ENCODE measurements at places on chromosomes 2 and 18.

DNA sequence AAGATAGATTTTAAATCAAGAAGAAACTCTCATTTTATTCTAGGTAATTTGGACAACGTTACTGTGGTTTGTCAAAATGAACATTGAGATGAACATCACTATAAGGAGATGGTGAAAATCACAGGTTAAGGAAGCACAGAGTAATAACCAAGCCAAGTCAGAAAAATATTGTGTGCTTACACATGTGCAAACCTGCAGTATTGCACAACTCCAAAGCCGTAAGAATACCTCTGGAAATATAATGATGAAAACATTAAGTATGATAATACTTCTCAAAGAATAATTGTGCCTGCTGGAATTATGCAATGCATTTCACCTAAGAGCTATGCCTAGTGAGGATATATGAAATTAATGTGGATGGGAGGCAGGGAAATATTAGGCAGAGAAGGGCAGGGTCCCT is 21.1 kb upstream of the GALNT5 start:
- no peaks in the 10 kb centered on the region for H3K36me3 ChIP-seq
- DNase-seq, result no peak
- H3K4me3 ChIP-seq, result no peak overlapping the region

GRCh38 chr2:181656450-181657291 is at the start of gene CERKL:
Gene CERKL (minus strand): TSS chr2:181657105. CDS start chr2:181657006, 99 bp downstream.
- no peaks in the 10 kb centered on the region for H3K4me1 ChIP-seq
- DNase-seq, result peak; percentile 36
- no peak within 1 kb of the TSS for H3K27ac ChIP-seq
- peak within 1 kb of the TSS; percentile 69 for H3K4me3 ChIP-seq
- H3K27me3 ChIP-seq, result peaks cover 43% of the 10 kb centered on the region

DNA sequence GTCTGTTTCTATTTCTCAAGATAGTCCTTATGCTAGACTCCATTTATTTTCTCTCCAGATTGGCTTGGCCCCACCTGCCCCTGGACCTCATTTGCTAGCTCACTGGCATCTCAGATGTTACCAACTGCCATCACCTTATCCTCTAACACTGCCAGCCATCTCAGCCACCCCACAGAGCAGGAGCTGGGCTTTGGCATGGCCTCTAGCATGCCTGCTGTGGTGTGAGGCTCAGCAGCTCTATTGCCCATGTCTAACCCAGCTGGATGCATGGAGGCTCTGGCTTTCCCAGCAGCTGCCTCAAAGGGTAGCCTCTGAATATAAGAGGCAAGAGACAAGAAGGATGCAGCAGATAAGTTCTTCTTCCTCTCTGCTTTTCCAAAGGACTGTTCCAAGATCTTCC is 373.4 kb downstream of the TNS1 start:
- no peak for DNase-seq
- no peaks in the 10 kb centered on the region for H3K36me3 ChIP-seq
- H3K27ac ChIP-seq, result no peak overlapping the region
- H3K4me1 ChIP-seq, result peaks cover 15% of the 10 kb centered on the region

GRCh38 chr2:160268151-160268781 is 68.2 kb upstream of the ITGB6 start:
- no peak overlapping the region for H3K4me3 ChIP-seq
- peak overlapping the region; percentile 81 for H3K27ac ChIP-seq
- H3K36me3 ChIP-seq, result peaks cover 26% of the 10 kb centered on the region
- peaks cover 38% of the 10 kb centered on the region for H3K4me1 ChIP-seq

DNA sequence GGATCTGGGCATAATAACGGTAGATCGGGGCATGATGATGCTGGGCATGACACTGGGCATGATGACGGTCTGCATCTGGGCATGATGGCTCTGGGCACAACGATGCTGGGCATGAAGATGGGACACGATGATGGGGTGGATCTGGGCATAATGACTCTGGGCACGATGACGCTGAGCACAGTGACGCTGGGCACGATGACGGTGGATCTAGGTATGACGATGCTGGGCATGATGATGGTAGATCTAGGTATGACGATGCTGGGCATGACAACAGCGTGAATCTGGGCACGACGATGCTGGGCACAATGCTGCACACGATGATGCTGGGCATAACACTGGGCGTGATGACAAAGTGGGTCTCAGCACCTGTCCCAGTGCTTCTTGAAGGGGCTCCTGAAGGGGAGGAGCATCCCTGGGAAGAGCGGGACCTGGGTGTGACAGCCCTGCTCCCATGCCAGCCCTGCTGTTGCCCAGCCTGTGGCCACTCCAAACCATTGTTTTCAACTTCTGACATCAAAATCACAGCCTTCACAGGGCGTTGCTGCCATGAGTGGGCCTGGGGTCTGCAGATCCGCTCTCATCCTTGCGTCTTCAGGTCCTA is 30.4 kb upstream of the ALLC start:
- no peak overlapping the region for H3K27ac ChIP-seq
- no peaks in the 10 kb centered on the region for H3K4me1 ChIP-seq

GRCh38 chr18:41482501-41482900 is 472.5 kb upstream of the PIK3C3 start:
- no peak overlapping the region for H3K4me3 ChIP-seq
- no peak overlapping the region for H3K27ac ChIP-seq
- H3K27me3 ChIP-seq, result no peaks in the 10 kb centered on the region
- no peaks in the 10 kb centered on the region for H3K4me1 ChIP-seq
- H3K36me3 ChIP-seq, result no peaks in the 10 kb centered on the region

DNA sequence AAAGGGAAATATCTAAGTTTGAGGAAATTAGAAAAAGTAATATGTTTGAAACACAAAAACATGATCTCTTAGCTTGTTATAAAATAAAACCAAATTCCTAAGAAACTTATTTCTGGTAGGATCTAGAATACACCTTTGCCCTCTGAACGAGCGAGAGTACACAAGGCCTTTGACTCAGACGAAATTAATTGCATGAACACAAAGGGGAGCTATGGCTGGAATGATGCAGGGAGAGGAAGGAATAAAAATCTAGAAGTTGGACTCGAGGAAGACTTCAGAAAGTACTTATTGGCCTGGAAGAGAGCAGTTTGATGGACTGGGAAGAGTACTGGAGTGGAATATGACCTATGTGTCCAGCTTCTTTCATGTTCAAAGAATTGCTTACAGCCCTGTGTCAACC is 927 bp upstream of the CRYGD start:
- peaks cover 44% of the 10 kb centered on the region for H3K27me3 ChIP-seq
- no peak overlapping the region for H3K27ac ChIP-seq
- no peaks in the 10 kb centered on the region for H3K36me3 ChIP-seq
- no peak overlapping the region for H3K4me3 ChIP-seq
- no peaks in the 10 kb centered on the region for H3K4me1 ChIP-seq
